ENCODE measurements at places on chromosomes 7 and 10.

GRCh38 chr7:47516985-47517600, 64.8 kb downstream of the TNS3 start:
- DNase-seq, result no peak

DNA sequence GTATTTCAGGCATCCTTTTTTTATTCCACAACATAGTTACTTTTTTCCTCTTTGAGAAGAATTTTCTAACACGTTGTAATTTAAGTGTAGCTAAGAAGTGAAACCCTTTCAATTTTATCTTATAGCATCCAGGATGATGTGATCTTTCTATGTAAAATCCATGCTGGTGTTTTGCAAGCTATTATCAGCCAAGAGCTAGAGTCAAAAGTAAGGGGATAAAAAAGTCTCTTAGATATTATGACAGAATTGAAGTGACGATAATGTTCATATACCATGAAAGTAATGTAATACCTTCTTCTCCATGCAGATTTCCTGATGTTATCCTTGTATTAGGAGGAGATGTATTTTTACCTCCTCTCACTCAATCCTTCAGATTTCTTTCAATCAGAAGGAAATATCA, 64.2 kb upstream of the MBL2 start:
- DNase-seq, result no peak

- no peak for DNase-seq
Measured at GRCh38 chr7:2808891-2809665, 35.0 kb downstream of the GNA12 start.

DNA sequence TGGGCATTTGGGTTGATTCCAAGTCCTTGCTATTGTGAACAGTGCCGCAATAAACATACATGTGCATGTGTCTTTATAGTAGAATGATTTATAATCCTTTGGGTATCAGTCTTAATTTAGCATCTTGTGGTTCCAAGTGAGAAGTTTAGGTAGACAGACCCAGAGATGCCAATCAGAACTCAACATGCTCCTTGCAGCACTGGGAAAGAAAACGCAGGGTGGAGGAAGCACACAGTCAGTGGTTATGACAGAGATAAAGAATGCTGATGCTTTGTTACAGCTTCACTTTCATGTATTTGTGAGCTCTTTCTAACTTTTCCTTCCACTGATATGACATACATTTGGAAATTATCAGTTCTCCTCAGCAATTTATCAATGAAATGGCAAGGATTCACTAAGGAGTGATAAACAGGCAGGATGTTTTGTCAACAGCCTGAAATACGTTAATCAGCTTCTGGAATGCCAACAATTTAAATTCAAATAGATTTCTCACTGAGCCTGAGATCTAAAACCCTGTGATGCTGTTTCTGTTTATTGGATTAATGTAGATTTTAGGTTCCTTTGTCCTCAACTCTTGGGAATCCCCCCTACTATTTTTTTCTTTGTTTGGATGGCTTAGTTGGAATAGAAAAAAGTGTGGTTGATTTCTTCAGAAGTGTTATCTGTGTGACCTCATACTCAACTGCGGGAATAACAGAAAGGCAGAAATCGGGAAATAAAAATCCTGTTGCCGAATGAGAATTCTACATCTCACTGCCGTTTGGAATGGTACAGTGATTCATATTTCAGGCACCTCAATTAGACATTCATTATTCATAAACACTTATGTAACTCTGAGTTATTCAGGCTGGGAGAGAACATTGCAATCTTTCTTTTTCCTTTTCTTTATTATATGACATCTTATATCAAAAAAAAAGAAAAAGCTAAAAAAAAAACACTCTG, 675.0 kb downstream of the CNTNAP2 start:
- peak; percentile 17 for DNase-seq

DNA sequence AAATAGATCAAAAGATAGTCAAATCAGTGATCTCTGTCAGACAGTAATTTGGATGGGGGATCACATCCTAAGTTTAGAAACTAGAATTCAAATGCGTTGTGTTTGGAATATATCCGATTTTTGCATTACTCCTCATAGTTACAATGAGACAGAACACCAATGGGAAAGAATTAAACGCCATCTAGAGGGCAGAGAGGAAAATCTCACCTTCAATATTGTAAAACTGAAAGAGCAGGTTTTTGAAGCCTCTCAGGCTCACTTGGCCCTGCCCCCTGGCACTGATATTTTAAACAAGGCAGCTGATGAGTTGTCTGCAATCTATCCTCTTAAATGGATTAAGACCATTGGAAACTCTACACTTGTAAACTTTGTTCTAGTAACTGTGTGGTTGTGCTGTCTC, 17.7 kb downstream of the FRG2B start:
- DNase-seq, result peak; percentile 2

DNA sequence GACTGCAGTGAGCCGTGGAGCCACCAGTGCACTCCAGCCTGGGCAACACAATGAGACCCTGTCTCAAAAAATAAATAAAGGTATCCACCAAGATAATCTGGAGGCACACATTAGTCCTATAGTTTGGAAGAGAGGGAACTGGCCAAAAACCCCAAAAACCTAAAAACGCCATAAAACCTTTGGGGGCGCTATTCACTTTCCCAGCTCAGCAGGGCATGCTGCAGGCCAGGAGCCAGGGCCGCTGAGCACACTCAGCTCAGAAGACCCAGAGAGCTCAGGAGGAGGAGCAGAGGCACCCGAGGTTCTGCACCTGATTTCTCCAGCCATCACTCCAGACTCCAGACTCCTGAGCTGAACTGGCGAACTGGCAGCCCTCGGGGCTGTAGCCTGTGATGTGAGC, 167.2 kb upstream of the IMMP2L start:
- DNase-seq, result no peak

- DNase-seq, result no peak
Measured at GRCh38 chr10:101287183-101287996, 58.1 kb upstream of the LBX1 start.

- no peak for DNase-seq
Measured at GRCh38 chr10:29132551-29133111, 156.2 kb upstream of the LYZL1 start.

GRCh38 chr7:96400001-96400400, 78.1 kb upstream of the SLC25A13 start:
- DNase-seq, result no peak

GRCh38 chr7:2172311-2173188, 60.2 kb downstream of the MAD1L1 start:
- DNase-seq, result peak; percentile 94

- DNase-seq, result no peak
Measured at GRCh38 chr7:136698231-136698630, 170.2 kb upstream of the CHRM2 start.

GRCh38 chr10:103765981-103766380, 89.4 kb downstream of the SH3PXD2A start:
- no peak for DNase-seq

DNA sequence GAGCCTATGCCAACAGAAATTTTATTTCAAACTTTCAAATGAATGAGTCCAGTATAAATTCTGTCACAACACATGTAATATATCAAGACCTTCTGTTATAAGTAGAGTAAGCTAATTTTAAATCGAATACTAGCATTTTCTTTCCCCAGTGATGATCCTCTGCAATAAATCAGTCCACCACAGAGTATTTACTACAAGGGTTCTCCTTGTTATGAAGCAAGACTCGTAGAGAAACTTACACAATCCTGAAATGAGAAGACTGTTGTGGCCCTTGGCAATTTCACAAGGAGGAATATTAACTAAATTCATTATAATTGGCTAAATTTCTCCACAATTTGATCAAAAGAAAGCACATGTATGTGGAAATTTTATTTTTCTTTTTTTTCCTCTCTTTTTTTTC, 312.4 kb upstream of the DGKB start:
- DNase-seq, result peak; percentile 64

DNA sequence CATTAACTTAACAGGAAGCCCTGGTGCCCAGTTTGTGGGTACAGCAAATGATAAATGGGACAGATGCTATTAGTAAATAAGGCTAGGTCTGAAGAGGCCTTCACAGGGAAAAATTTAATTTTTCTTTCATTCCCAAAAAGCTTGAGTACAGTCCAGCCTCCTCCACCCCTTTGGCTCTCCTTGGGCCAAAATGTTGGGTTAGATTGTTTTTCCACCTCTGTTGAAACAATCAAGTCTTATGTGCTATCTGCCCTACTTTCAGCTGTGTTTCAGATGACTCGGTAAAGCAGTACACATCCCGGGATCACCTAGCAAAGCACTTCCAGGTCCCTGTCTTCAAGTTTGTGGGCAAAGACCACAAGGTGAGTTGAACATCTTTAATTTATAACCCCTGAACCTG, 24.3 kb downstream of the PLA2G12B start:
- no peak for DNase-seq

GRCh38 chr7:41769162-41769561, 66.3 kb upstream of the INHBA start:
- DNase-seq, result no peak

DNA sequence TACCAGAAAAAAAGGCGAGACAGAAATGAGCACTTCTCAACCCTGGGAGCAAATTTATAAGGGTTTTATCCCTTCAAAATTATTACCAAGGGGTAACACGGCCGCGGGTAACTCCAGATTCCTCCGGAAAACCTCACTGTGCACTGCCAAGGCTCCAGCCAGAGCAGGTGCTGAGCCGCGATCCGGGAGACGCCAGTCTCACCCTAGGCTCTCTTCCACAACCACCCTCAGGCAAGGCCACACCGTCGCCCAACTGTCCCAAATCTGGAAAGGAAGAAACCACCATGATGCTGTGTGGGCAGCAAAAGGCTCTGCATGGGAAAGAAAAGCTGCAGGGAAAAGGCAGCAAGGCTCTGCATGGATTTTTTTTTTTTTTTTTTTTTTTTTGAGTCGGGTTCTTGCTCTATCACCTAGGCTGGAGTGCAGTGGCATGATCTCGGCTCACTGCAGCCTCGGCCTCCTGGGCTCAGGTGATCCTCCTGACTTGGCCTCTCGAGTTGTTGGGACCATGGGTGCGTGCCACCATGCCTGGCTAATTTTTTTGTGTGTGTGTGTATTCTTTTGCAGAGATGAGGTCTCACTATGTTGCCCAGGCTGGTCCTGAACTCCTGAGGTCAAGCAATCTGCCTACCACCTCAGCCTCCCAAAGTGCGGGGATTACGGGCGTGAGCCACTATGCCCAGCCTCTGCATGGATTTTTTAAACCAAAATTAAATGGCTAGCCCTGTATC, 39.0 kb downstream of the MAD1L1 start:
- no peak for DNase-seq

- no peak for DNase-seq
Measured at GRCh38 chr7:104940023-104940710, 73.8 kb upstream of the KMT2E start.

- peak; percentile 19 for DNase-seq
Measured at GRCh38 chr7:108294595-108294994, 161.6 kb downstream of the NRCAM start.

DNA sequence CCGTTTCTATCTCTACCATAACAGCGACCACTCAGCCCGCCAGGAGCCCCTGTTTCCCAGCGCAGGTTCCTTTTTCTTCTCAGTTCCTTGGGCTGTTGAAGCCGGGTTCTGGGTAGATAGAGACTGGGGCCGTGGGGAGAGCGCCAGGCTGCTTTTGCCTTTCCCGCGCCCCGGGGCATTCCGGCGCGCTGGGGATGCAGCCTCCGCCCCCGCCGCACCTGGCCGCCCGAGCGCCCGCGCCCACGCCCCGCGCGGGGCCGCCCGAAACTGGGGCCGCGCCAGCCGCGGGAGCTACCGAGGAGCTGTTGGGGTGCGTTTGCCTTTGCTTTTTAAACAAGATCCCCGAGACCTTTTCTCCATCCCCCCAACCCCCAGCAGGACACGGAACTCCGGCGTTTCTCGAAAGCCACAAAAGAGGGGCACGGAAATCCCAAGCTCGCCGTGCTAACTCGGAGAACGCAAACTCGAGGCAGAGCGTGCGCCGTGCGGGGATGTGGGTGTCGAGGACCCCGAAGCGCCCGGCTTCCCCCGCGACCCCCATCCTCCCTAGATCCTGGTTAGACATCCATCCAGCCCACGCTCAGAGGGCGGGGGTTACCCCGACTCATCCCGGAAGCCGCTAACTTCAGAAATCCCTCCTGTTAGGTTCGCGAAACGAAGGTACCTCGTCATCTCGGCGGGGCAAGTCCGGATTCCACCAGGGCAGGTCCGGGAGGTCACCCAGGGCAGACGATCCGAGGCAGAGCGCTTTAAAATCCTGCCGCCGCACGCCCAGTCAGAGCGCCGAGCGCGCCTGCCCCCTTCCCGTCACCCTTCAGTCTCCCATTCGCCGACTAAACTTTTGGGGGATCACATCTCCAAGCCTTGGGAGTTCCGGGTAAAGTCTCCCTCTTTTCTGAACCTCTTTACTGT, 1.0 kb downstream of the GRM8 start:
- no peak for DNase-seq

- no peak for DNase-seq
Measured at GRCh38 chr10:66786709-66787108, 139.1 kb upstream of the LRRTM3 start.

GRCh38 chr10:82551506-82551905, 676.5 kb downstream of the NRG3 start:
- DNase-seq, result no peak

- DNase-seq, result no peak
Measured at GRCh38 chr7:134113655-134114054, 13.5 kb upstream of the LRGUK start.

- no peak for DNase-seq
Measured at GRCh38 chr10:59867590-59867989, 38.8 kb downstream of the CCDC6 start.

GRCh38 chr10:103881416-103882284, 26.3 kb upstream of the SH3PXD2A start:
- no peak for DNase-seq

- peak; percentile 97 for DNase-seq
Measured at GRCh38 chr7:22858640-22859561, 36.3 kb upstream of the TOMM7 start.

GRCh38 chr7:45027774-45028114, 27.7 kb downstream of the CCM2 start:
- no peak for DNase-seq

DNA sequence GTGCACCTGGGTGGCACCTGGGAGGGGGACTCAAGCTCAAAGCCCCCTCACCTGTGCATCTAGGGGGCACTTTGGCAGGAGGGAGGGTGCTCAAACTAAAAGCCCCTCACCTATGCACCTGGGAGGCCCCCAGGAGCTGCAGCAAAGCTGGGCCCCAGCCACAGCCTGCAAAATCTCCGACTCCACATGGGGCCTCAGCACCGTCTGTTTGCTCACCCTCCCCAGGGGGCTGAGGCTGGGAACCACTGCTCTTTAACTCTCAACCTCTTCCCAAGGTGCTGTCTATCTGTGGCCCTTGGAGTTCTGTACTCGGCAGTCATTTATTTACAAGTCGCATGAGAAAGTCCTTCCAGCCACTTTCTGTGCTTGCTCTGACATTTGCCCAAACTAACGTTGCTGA, 458.4 kb downstream of the DNAJB6 start:
- no peak for DNase-seq

- DNase-seq, result peak; percentile 54
Measured at GRCh38 chr10:92965314-92965713, 95.3 kb upstream of the CYP26C1 start.

DNA sequence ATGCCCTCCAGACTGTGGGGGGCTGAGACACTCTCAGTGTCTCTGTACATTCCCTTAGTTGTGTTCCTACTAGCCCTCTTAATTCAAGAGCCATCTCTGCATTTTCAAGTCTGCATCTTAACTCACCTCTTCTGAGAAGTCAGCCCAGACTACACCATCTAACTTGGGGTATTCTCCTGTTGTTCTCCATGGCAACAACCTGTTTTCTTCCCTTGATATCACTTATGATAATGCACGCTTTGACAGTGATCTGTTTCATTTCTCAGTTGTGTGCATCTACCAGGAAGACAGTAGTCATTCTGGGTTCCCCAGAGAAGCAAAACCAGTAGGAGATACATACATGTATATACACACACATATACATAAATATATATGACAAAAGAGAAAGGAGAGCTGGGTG, 707.3 kb upstream of the IGFBP3 start:
- no peak for DNase-seq

Data from fibroblast of skin of right quadriceps (primary cell).